ENCODE measurements at places on chromosomes 3 and 15. TPM values are rescaled to one million over a fixed set of nuclear protein-coding genes. Genes with fewer than 3 reads are reported as not detected.

The TP63 gene
- 0.31 TPM for total RNA-seq

The CPN2 gene
- not detected for total RNA-seq

The ACKR4 gene
- total RNA-seq = not detected

The ITPKA gene
- total RNA-seq = 0.44 TPM

The ZNF660 gene
- total RNA-seq = 0.35 TPM

The FBN1 gene
- total RNA-seq = 0.46 TPM

The TRH gene
- total RNA-seq = not detected

The CCR9 gene
- total RNA-seq = 7.3 TPM

The GREM1 gene
- total RNA-seq = not detected

The KBTBD12 gene
- not detected for total RNA-seq

The SLC22A14 gene
- not detected for total RNA-seq

The APBA2 gene
- total RNA-seq = 18.0 TPM

The RMDN3 gene
- 42.4 TPM for total RNA-seq

The GAP43 gene
- total RNA-seq = not detected

The ADAMTS9 gene
- total RNA-seq = not detected

Data from CD8-positive, alpha-beta memory T cell (primary cell).